ENCODE measurements at places on chromosomes 3 and 15.

DNA sequence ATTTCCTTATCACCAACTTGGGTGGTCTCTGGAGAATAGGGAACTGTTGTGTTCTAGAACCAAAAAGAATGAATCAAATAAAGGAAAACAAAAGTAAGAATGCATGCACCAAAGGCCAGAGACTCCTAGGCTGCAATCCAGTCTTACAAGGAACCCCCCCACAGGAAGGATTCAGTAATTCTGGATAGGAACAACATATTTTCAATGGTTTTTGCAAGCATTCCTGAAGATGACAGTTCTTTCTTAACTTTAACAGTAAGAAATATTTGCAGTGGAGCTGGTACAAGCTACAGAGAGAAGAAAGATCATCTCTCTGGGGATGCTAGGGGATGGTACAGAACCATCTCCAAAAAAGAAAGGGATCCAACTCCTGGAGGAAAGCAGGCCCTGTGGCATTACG lies 116.2 kb upstream of the CHRM5 start:
- no peak for DNase-seq

DNA sequence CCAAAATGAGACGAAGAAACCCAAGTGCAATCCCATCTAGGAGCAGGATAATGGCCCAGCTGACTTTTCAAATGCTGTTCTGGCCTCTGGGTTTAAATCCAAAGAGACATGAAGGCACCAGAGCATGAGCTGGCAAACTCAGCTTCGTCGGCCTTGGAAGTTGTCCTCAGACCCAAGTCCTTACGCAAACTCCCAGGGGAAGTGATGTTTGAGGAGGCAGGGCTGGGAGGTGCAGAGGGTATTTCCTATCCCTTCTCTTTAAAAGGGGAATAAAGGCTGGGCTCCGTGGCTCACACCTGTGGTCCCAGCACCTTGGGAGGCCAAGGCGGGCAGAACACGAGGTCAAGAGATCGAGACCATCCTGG lies 68.9 kb upstream of the HERC1 start:
- DNase-seq, result no peak

GRCh38 chr15:34349769-34350168 lies 6.7 kb downstream of the NUTM1 start:
- no peak for DNase-seq

DNA sequence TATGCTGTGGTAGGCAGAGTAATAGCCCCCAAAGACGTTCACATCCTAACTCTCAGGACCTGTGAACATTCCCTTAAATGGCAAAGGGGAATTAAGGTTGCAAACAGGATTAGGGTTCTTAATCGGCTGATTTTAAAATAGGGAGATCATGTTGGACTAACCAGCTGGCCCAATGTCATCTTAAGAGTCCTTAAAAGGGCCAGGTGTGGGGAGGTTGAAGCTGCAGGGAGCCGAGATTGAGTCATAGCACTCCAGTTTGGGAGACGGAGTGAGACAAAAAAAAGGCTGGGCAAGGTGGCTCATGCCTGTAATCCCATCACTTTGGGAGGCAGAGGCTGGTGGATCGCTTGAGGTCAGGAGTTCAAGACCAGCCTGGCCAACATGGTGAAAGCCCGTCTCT lies 1.6 kb upstream of the FLNB start:
- no peak for DNase-seq

GRCh38 chr15:50146632-50147031 lies 27.6 kb upstream of the ATP8B4 start:
- no peak for DNase-seq

- no peak for DNase-seq
Observed at GRCh38 chr15:77481670-77482069, 61.0 kb downstream of the HMG20A start.

GRCh38 chr3:127961963-127962362 lies 46.9 kb downstream of the KBTBD12 start:
- DNase-seq, result no peak

DNA sequence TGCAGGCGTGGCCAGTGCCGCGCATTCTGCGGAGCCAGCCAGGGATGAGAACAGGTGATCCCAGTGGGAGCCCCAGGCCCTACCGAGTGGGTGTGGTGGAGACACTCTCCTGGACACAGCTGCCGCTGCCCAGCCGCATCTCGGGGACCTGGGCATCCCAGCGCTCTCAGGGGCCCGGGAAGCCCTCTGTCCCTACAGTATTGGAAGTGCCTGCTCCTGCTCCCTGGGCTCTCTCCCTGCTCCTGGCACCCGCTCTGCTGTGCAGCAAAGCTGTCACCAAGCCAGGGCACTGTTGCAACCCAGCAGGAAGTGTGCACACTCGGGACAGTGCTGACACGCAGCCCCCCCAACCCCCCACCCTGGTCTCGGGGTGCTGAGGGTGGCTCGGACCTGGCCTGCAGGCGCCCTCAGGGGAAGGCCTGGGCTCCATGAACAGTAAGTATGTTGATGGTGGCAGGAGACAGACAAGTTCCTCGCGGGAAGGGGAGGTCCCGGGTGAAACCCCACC lies 1177.4 kb upstream of the GBE1 start:
- DNase-seq, result no peak

DNA sequence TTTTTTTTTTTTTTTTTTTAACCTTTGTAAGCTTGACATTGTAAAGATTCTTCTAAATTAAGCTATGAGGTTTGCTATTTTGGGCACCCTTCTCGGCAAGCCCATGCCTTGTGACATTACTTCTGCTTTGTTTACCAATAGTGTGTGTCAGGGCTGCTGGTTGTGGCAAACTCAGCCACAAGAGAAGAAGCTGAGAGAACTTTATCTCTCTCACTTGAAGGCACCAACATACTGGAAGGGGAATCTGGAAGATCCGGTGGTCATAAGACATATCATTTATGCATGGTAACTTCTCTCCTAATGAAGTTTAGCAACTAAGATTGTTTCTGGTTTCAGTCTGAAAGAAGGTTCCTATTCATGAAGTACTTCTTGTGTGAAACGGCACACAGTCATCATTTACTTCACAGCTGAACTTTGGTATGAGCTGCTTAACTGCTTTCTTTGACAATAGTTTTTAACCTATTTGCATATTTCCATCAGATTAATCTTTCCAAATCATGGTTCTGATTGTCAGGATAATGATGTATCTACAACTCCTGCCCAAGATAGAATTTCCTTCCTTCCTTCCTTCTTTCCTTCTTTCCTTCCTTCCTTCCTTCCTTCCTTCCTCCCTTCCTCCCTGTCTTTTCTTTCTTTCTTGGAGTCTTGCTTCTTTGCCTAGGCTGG lies 189.3 kb downstream of the NFKBIZ start:
- DNase-seq, result no peak

GRCh38 chr15:23690015-23690414 lies 2.9 kb upstream of the NDN start:
- no peak for DNase-seq

GRCh38 chr3:130677343-130677742 lies 69.3 kb downstream of the PIK3R4 start:
- no peak for DNase-seq

- DNase-seq, result no peak
Observed at GRCh38 chr15:70016511-70016994, 81.2 kb downstream of the TLE3 start.

DNA sequence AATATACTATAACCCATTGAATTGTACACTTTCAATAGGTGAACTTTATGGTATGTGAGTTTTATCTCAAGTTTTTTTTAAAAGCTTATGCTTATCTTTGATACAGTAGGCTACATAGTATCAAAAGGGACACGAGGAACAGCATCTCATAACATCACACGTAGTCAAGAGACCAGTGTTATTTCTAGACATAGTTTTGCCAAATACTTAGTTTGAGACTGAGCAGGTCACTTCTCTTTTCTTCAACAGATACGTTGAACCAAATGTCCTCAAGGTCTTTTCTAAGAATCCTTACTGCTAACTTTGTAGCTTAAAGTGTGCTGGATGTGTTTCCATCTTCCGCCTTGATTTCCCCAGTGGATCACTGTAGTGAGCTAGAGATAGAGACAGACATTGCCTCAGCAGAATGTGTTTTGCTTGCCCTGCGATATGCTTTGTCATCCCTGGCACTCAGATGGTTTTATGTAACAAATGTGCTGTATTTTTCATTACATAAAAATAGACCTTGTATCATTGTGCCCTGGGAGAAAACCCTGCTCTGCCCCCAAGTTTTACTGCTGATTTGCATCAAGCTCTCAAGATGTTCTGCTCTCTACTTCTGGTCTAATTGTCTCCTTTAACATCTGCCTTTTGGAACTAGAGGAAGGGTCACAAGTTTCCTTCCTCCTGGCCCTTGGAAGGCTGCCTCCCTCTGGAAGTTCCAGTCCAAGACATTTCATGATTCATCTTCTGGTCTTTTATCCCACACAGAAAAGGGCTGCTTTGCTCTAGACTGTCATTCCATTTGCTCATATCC lies 426.4 kb upstream of the RGMA start:
- DNase-seq, result no peak

DNA sequence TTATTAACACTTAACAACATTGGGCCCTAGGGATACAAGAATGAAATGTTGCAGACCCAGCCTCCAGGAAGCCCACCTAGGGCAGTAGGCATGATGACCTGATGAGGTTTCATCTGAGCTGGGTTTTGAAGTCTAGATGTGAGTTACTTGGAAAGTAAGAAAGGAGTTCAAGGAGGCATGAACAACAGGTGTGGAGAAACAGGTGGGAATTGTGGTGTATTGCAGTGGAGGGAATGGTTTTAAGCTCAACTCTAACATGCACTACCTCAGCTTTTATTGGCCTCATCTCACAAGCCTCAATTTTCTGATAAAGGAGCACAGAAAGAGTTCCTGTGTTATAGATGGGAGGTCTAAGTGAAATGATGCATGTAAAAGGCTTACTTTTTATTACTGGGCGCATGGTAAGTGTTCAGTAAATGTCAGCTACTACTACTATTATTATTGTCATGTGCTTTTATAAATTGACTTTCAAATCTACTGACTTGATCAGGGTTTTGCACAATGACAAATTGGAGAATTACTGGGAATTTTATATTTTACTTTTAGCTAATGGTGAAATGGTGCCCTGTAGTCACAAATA lies 19.3 kb downstream of the SCAANT1 start:
- DNase-seq, result no peak

GRCh38 chr3:55244247-55244646 lies 242.9 kb downstream of the WNT5A start:
- DNase-seq, result no peak

DNA sequence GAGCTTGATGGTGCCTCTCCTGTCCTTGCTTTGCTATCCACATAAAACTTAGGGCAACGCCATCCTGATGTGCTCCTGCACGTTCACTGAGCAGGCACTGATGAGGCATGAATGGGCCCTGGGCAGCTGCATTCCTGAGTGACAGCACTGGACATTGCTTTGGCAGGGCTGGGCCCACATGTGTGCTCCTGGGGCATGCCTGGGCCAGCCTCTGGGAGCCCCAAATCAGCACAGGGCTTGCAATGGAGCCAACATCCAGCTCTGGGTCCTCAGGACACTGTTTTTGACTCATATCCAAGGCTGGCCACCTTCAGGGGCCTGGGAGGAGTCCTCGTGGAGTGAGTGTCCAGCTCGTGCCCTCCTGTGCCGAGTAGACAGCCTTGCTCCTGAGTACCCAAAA lies 5.9 kb upstream of the TKT start:
- DNase-seq, result no peak

- no peak for DNase-seq
Observed at GRCh38 chr15:47422881-47423665, 294.2 kb upstream of the SEMA6D start.

GRCh38 chr15:89168316-89168833 lies 53.0 kb downstream of the RLBP1 start:
- DNase-seq, result no peak

DNA sequence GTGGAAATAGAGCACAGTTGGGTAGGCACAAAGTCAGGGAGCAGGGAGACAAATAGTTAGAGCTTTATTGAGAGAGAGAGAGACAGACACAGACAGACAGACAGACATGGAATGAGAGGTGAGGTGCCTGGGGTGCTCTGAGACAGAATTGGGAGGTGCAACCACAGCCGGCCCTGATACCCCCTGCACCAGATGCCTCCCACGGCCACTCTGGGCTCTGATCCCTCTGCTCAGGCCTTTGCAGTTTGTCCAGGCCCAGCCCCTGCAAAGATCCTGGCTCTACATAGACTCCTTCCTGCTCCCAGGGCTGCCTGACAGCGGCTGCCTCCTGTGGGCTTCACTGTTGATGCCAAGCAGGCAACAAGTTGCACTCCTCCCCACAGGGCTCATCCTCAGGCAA lies 283.8 kb downstream of the GABRG3 start:
- no peak for DNase-seq

DNA sequence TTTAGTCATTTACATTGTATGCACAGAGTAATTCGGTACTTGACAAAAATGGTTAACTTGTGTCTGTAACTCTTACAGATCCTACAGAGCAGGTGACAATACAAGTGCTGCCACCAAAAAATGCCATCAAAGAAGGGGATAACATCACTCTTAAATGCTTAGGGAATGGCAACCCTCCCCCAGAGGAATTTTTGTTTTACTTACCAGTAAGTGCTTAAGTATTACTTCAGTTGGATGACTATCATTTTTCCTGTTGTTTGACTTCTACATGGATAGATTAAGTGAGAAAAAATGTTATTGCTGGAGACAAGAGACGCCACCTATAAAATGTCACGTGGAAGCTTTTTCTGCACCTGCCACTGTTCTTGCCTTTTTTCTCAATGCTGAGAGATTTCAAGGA lies 173.2 kb downstream of the ALCAM start:
- DNase-seq, result no peak

DNA sequence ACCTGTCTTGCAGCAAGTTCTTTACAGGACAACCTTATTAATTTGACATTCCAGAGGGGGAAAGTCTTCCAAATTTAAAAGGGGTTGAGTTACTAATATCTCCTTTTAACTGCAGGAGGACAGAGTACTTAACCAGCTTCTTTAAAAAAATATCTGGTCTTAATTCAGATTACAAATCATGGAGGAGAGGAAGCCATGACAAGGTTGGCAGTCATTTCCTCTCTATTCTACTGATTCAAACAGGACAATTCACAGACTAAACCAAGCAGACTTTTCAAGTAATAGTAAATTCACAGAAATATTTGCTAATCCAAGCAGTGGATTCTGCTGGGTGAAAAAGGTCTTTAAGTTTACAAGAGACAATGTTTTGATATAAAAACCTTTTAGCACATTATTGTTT lies 185.3 kb downstream of the CFAP20DC start:
- no peak for DNase-seq

DNA sequence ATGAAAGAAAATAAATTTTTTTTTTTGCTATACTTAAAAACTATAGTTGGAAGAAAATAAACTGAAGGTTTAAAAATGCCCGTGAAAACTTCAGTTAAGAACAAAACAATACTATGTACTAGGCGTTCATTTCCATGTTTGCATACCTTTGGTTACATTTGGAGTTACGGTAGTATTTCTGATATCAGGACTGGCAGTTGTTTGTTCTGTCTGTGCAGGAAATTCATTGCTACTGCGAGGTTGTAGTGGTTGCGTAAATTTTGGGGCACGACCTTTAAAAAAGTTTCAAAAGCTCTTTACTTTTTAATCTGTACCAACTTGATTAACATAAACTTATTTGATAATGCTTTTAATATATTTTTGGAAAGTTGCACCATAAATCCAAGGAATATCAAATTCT lies 47.9 kb downstream of the ST3GAL6 start:
- no peak for DNase-seq

Data from caudate nucleus (tissue), 63 donors.